ENCODE measurements at places on chromosomes 4 and X. TPM values are rescaled to one million over a fixed set of nuclear protein-coding genes. Genes with fewer than 3 reads are reported as not detected.
A peak's percentile ranks its signal among the peaks of the same experiment; 100 is the strongest.

- DNase-seq = no peak
These were observed 527.8 kb downstream of the INPP4B start for GRCh38 chr4:142318280-142318679.

TMEM156 gene
- total RNA-seq = 0.87 TPM

- DNase-seq = peak; percentile 32
These were observed 24.2 kb upstream of the GDPD2 start for GRCh38 chrX:70398899-70399298.

DNA sequence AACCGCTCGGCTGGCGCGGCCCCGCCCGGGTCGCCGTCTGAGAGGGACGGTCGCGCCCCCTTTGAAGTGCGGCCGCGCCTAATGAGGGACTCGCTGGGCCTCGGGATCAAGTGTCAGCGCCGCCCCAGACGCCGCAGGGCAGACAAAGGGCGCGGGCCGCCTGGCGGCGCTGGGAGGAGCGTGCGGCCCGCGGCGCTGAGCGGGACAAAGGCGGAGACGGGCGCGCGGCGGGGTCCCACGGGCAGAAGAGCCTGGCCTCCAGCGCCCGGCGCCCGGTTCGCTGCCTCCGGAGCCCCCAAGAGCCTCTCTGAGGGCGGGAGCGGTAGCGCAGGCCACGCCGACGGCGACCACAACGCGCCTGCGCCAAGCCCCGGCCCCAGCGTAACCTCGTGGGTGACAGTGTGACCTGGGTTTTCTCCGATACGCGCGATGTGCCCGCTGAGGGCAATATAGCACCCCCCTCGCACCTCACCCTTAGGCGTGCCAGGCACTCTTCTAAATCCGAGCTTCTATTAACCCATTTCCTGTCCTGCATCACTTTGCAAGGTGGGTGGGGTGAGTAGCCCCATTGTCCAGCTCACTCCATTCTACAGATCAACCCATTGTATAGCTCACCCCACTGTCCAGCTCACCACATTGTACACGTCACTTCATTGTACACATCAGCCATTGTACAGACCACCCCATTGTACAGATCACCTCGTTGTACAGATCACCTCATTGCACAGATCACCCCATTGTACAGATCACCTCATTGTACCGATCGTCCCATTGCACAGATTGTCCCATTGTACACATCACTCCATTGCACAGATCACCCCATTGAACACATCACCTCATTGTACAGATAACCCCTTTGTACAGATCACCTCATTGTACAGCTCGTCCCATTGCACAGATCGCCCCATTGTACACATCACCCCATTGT lies 33.7 kb upstream of the STX18 start:
- peak; percentile 61 for DNase-seq

PAGE1 gene
- total RNA-seq = not detected

GRCh38 chr4:139975830-139976272 lies 178.1 kb downstream of the MAML3 start:
- peak; percentile 77 for DNase-seq

GRCh38 chr4:47050761-47051725 lies 19.7 kb downstream of the GABRB1 start:
- DNase-seq = no peak
